ENCODE measurements at places on chromosomes 2 and 18. TPM values are rescaled to one million over a fixed set of nuclear protein-coding genes. Genes with fewer than 3 reads are reported as not detected.

ACVR1C gene
- 0.44 TPM for total RNA-seq

ALK gene
- total RNA-seq = 9.5 TPM

SPATA3 gene
- not detected for total RNA-seq

TRABD2A gene
- 0.77 TPM for total RNA-seq

RSAD2 gene
- 7.9 TPM for total RNA-seq

LRP1B gene
- 9.5 TPM for total RNA-seq

WDR54 gene
- total RNA-seq = 36.8 TPM

ANKRD29 gene
- 6.7 TPM for total RNA-seq

MRPL33 gene
- total RNA-seq = 167 TPM

SLC5A7 gene
- 1.1 TPM for total RNA-seq

MC5R gene
- 0.33 TPM for total RNA-seq

CROCC2 gene
- total RNA-seq = 0.16 TPM

HAT1 gene
- total RNA-seq = 63.2 TPM

SPR gene
- total RNA-seq = 4.5 TPM

CXCR4 gene
- 95.7 TPM for total RNA-seq

ATOH8 gene
- 17.6 TPM for total RNA-seq

RNF152 gene
- 49.1 TPM for total RNA-seq

MSH6 gene
- total RNA-seq = 88.9 TPM

ZSWIM2 gene
- not detected for total RNA-seq

CERKL gene
- total RNA-seq = 39.1 TPM

LIMS3 gene
- total RNA-seq = 3.5 TPM

CGREF1 gene
- total RNA-seq = 12.1 TPM

GAREM2 gene
- total RNA-seq = 5.5 TPM

GKN2 gene
- total RNA-seq = not detected

PLA2R1 gene
- 13.2 TPM for total RNA-seq

ARHGEF33 gene
- 3.7 TPM for total RNA-seq

CCDC68 gene
- 14.3 TPM for total RNA-seq

ARHGEF4 gene
- total RNA-seq = 57.8 TPM

LINC00305 gene
- total RNA-seq = not detected

OR6B2 gene
- total RNA-seq = not detected

CD226 gene
- total RNA-seq = 5.2 TPM

LYG2 gene
- total RNA-seq = not detected

MC2R gene
- total RNA-seq = not detected

RFTN2 gene
- total RNA-seq = 30.3 TPM

CRYGD gene
- total RNA-seq = 823 TPM

SCN3A gene
- 40.8 TPM for total RNA-seq

TMEFF2 gene
- total RNA-seq = 12.6 TPM

FEV gene
- not detected for total RNA-seq

AQP12B gene
- total RNA-seq = not detected

XIRP2 gene
- 7.5 TPM for total RNA-seq

SLC14A1 gene
- total RNA-seq = 7.1 TPM

SCN2A gene
- total RNA-seq = 24.2 TPM

M1AP gene
- 0.44 TPM for total RNA-seq

GPR35 gene
- 1.2 TPM for total RNA-seq

EGR4 gene
- not detected for total RNA-seq

ITPRIPL1 gene
- total RNA-seq = 5.7 TPM

NFATC1 gene
- 11.7 TPM for total RNA-seq

COLEC12 gene
- total RNA-seq = 67.2 TPM

CYP27A1 gene
- 30.0 TPM for total RNA-seq

NTSR2 gene
- 0.44 TPM for total RNA-seq

LGALSL gene
- total RNA-seq = 42.2 TPM
